ENCODE measurements at places on chromosomes 11 and 22. TPM values are rescaled to one million over a fixed set of nuclear protein-coding genes. Genes with fewer than 3 reads are reported as not detected.

DNA sequence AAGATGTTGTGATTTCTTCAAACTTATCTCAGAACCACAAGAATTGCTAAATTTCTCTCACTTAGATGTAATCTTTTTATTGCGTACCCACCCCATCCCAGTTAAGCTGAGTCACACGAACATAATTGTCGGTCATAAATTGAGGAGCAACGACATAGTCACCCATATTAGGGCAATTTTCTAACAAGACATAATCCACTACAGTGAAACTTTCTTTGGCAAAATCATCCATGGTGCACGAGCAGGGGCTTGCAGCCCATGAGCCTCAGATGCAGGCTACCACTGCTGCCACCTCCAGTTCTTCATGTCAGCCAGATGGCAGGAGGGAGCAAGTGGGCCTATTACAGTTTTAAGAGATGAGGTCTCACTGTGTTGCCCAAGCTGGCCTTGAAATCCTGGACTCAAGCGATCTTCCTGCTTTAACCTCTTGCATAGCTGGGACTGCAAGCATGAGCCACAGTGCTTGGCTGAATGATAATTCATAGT is 70.3 kb upstream of the GRK2 start:
- H3K4me3 ChIP-seq: no peak overlapping the region
- DNase-seq: no peak
- peaks cover 4% of the 10 kb centered on the region for H3K36me3 ChIP-seq
- H3K27ac ChIP-seq: no peak overlapping the region
- no peaks in the 10 kb centered on the region for H3K27me3 ChIP-seq

DNA sequence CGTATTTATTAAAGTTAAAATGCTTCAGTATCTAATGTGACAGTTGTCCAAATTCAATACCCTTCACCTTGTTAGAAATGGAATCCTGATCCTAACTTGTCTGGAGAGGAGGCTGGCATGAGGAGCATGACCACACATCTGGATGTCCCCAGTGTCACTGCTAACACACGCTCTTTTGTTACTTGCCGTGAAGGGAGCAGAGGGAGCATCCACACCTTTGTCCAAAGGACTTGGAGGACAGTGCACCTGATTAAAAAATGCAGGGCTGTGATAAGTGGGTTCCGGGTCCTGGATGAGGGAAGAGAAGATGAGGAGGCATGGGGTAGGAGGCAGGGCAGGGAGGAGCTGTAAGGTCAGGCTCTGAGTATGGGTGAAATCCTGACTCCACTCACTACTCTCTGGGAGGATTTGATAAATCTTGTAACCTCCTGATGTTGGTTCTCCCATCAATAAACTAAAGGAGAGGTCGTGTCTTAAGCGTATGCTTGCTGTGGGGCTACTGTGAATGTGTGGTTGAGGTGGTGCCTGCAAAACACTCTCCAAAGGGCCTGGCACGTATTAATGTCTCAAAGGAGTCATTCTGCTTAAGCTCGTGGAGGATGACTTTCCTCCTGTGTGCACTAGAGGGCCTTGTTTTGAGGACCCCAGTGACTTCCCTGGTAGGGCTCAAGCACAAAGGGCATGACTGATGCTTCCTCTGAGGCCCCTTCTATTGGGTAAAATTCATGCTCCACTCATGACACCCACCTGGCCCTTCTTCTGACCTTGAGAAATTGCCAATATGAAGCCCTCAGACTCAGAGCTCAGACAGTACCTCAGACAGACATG is 16.8 kb upstream of the IGLL5 start:
- H3K27me3 ChIP-seq: no peaks in the 10 kb centered on the region
- H3K4me1 ChIP-seq: peaks cover 24% of the 10 kb centered on the region
- DNase-seq: no peak

GRCh38 chr11:105699203-105699602 is 89.3 kb downstream of the GRIA4 start:
- H3K36me3 ChIP-seq: no peaks in the 10 kb centered on the region
- no peak overlapping the region for H3K27ac ChIP-seq
- DNase-seq: no peak
- H3K4me3 ChIP-seq: no peak overlapping the region
- no peaks in the 10 kb centered on the region for H3K27me3 ChIP-seq

DNA sequence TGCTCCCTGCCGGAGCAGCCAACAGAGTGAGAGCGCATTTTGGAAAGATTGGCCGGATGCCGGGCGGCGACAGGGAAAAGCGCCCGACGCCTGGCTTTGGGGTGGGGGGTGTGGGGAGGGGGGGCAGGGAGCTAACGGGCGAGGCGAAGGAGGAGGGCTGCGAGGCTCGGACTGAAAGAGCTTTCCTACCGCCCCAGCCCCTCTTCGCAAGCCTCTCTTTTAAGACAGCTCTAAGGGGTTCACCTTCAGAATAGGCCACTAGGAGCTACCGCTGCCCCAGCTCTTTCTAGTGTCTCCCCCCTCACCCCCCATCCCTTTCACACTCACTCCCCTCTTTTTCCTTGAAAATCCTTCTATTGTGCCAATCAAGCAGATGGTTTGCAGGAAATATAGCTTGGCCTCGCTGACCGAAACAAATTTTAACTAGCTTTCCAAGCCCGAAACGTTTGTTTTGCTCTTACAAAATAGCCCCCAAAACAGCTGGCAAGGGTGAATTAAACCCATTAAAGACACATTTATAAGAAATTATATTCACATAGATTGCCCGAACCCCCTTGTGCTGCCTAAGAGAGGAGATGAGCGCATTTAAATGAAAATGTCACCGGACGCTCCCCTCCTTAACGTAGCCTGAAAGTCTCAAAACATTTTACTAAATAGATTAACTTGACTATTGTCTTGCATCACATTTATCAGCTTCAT is 3.7 kb upstream of the DBX1 start:
- H3K36me3 ChIP-seq: peaks cover 5% of the 10 kb centered on the region
- no peak for DNase-seq
- peaks cover 11% of the 10 kb centered on the region for H3K4me1 ChIP-seq
- H3K27ac ChIP-seq: no peak overlapping the region
- H3K27me3 ChIP-seq: peaks cover 86% of the 10 kb centered on the region

DNA sequence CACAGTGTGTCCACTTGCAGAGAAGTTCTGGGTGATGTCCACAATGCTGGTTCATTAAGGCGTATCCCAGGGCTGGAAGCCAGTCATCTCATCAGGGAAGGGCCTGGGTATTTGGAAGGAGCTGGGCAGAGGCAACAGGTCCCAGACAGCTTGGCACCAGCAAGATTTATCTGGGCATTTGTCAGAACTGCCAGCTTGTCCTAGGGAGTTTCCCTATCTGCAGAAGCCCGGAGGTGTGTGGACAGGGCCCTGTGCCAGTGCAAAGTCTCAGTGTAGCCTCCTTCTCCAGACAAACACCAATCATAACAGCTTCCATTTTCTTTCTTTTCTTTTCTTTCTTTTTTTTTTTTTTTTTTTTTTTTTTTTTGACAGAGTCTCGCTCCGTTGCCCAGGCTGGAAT is 125.3 kb upstream of the TIMP3 start:
- no peak overlapping the region for H3K27ac ChIP-seq
- H3K4me1 ChIP-seq: no peaks in the 10 kb centered on the region
- H3K27me3 ChIP-seq: peaks cover 50% of the 10 kb centered on the region
- no peak overlapping the region for H3K4me3 ChIP-seq
- H3K36me3 ChIP-seq: no peaks in the 10 kb centered on the region

- peaks cover 12% of the 10 kb centered on the region for H3K36me3 ChIP-seq
- no peaks in the 10 kb centered on the region for H3K27me3 ChIP-seq
- H3K4me1 ChIP-seq: peaks cover 12% of the 10 kb centered on the region
- no peak for DNase-seq
Observed at GRCh38 chr11:32962016-32962415, 53.7 kb upstream of the DEPDC7 start.

DNA sequence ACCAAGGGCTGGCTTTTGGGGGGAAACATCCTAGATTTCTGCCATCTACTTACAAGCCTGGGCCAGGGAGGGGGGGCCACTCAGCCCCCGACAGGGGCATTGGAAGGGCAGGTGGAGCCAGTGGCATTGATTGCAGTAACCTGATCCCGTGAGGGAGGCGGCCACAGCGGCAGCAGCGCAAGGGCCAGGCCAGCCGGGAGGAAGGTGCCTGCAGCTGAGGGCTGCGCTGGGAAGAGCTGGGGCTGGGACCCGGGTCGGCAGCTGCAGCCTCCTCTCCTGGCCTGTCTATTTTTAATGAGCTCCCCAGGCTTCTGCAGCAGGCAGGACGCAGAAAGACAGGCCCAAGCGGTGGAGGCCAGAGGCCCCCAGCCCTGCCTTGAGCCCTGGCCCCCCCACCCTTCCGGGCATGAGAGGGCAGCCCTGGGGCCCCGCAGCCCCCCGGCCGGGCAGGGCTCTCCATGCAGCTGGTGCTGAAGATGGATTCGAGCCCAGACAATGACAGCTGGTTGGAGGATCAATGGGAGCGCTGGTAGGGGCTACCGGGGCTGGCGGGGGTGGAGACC is 10.6 kb downstream of the FREY1 start:
- no peaks in the 10 kb centered on the region for H3K36me3 ChIP-seq
- peaks cover 13% of the 10 kb centered on the region for H3K27me3 ChIP-seq
- DNase-seq: no peak
- no peak overlapping the region for H3K4me3 ChIP-seq
- H3K4me1 ChIP-seq: peaks cover 4% of the 10 kb centered on the region
- no peak overlapping the region for H3K27ac ChIP-seq

OR51B2 gene
- total RNA-seq: not detected

DNA sequence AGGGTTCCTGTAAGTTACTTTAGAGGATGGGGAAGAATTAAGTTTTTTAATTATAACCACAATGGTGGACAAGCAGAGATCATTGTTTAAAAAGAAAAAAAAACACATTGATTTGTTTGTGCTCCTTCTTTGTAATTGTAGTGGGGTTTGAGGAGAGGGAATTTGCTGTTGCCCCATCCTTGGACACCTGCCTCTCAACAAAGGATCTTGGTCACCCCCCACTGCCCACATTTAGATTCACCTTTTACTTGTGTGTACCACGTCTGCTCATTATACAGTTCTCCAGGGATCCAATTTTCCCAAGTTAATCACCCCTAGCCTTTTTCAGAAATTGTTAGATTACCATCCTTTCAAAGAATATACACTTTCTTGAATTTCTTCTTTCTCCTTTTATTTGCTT is 53.0 kb downstream of the DNAJC24 start:
- H3K4me3 ChIP-seq: no peak overlapping the region
- H3K27ac ChIP-seq: no peak overlapping the region
- H3K36me3 ChIP-seq: no peaks in the 10 kb centered on the region
- no peaks in the 10 kb centered on the region for H3K27me3 ChIP-seq
- H3K4me1 ChIP-seq: no peaks in the 10 kb centered on the region
- no peak for DNase-seq

ANO1 gene
- total RNA-seq: not detected

MMP10 gene
- total RNA-seq: not detected

GRCh38 chr11:76659672-76660532 is 10.6 kb downstream of the LRRC32 start:
- H3K27ac ChIP-seq: no peak overlapping the region
- H3K36me3 ChIP-seq: no peaks in the 10 kb centered on the region
- H3K4me3 ChIP-seq: no peak overlapping the region
- DNase-seq: peak; percentile 49
- H3K4me1 ChIP-seq: peaks cover 7% of the 10 kb centered on the region

DNA sequence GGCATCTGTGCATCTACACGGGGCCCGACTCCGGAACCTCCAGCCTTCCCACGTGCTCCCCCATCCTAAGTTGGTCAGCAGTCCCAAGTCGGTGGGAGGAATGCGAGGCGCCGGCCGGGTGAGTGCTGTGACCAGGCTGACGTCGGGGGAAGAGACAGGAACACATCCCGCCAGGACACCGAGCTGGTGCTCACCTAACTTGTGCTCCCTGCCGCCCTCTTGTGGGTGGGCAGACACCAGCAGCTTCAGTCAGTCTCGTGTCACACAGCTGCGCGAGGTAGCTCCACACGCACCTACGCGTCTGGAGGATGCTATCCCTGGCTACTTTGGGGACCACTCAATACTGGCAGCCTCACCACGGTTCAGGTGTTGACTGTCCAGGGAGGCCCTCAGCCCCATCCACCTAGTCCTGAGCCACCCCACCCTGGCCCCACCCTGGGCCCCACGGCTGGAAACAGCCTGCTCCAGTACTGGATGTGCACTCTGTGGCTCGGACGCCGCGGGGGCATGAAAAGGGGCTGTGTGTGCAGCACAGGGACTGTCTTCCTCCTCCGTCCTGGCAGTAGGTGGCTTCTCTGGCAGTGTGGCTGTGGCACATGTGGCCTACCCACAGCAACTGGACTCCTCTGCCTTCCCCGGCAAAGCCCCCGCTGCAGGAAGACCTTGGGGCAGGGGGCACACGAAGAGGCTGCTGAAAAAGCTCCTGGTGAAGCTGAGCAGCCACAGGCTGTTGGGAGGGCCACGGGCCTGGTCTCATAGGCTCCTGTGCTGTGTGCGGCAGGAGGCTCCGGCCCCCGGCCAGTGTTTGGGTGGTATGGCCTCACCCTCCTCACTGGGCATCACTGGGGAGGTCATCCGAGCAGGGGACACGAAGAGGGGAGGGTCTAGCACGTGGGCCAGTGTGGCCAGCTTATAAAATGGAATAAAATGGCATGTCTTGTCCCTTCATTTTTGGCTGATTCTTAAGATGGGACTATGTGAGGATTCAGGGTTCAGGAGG is 11.2 kb upstream of the BID start:
- H3K27me3 ChIP-seq: no peaks in the 10 kb centered on the region
- H3K4me3 ChIP-seq: no peak overlapping the region
- peaks cover 14% of the 10 kb centered on the region for H3K4me1 ChIP-seq
- H3K36me3 ChIP-seq: no peaks in the 10 kb centered on the region
- H3K27ac ChIP-seq: no peak overlapping the region
- DNase-seq: peak; percentile 76

- DNase-seq: no peak
- H3K27ac ChIP-seq: no peak overlapping the region
- no peaks in the 10 kb centered on the region for H3K27me3 ChIP-seq
- no peaks in the 10 kb centered on the region for H3K36me3 ChIP-seq
Observed at GRCh38 chr11:1883346-1884302, 8.1 kb downstream of the PRR33 start.

GRCh38 chr11:14546672-14547071 is 26.5 kb upstream of the PSMA1 start:
- no peaks in the 10 kb centered on the region for H3K27me3 ChIP-seq
- H3K4me3 ChIP-seq: peak overlapping the region; percentile 63
- H3K4me1 ChIP-seq: peaks cover 28% of the 10 kb centered on the region
- DNase-seq: no peak

CNTF gene
- total RNA-seq: 6.3 TPM

GRCh38 chr22:30017375-30018223 is 62.7 kb upstream of the HORMAD2 start:
- no peaks in the 10 kb centered on the region for H3K27me3 ChIP-seq
- peaks cover 27% of the 10 kb centered on the region for H3K36me3 ChIP-seq
- H3K27ac ChIP-seq: no peak overlapping the region
- no peak for DNase-seq

GRCh38 chr22:50218996-50219727 is 18.4 kb downstream of the SELENOO start:
- H3K4me1 ChIP-seq: peaks cover 6% of the 10 kb centered on the region
- H3K27ac ChIP-seq: no peak overlapping the region
- no peak overlapping the region for H3K4me3 ChIP-seq
- peaks cover 6% of the 10 kb centered on the region for H3K36me3 ChIP-seq
